ENCODE measurements at places on chromosomes 1 and 21.

DNA sequence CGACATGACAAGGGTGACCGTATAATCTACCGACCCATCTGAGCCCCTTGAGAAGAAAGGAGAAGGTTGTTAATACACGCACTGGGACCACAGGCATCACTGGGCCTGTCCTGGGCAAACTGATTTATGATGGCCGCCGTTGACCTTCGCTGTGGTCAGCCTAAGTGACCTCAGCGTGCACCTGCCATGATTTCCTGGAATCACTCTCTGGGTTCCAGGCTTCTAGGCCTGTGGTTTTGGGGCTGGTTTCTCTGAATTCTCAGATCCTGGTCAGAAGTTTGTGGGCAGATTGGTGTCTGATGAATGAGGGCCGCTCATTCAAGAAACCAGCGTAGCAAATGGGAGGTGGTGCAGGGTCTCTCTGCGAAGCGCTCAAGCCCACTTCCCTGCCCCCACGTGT lies 64.0 kb downstream of the SIK1 start:
- DNase-seq = no peak

DNA sequence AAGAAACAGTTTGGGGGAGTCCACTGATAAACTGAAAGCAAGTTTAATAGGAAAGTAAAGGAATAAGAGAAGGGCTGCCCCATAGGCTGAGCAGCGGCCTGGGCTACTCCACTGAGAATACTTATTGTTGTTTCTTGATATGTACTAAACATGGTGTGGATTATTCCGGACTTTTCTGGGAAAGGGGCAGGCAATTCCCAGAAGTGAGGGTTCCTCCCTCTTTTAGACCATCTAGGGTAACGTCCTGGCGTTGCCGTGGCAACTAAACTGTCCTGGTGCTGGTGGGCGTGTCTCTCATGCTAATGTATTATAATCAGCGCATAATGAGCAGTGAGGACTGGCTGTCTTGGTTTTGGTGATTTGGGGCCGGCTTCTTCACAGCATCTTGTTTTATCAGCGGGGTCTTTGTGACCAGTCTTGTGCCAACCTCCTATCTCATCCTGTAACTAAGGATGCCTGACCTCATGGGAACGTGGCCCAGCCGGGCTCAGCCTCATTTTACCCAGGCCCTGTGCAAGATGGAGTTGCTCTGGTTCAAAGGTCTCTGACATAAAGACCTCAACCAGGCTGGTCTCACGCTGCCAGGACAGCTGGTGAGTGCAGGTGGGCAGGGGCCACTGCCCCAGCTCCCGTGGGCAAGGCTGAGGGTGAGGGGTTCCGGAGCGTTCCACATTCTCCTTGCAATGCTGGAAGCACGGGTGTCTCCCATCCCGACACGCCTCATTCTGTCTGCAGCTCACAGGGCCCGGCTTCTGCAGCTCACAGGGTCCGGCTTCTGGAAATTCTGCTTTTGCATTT lies 19.6 kb upstream of the C1orf159 start:
- DNase-seq = no peak

- DNase-seq = peak; percentile 11
Observed at GRCh38 chr1:42777852-42778251, 6.9 kb upstream of the TMEM269 start.

DNA sequence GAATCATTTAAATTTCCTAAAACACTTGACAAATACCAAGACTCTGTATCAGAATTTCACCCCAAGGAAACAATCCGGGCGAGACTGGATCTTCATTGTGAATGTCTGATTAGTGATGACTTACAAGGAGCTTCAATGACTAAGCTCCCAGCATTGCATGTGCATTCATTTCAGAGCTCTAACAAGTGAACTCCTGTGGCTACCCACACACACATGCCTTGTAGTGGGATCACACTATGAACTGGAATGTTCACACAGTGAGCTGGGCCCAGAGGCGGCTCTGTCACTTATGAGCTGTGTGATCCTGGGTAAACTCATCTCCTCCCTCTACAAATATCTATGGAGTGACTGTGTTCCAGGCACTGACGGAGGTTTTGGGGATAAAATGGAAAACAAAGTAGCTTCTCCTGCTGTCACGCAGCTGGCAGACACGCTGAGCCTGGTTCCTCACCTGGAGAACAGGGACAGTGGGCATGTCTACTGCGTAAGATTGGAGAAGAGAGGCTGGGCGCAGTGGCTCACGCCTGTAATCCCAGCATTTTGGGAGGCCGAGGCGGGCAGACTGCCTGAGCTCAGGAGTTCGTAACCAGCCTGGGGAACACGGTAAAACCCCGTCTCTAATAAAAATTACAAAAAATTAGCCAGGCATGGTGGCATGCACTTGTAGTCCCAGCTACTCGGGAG lies 56.9 kb downstream of the CLSTN1 start:
- no peak for DNase-seq

- no peak for DNase-seq
Observed at GRCh38 chr1:36328713-36329112, 5.3 kb upstream of the EVA1B start.

DNA sequence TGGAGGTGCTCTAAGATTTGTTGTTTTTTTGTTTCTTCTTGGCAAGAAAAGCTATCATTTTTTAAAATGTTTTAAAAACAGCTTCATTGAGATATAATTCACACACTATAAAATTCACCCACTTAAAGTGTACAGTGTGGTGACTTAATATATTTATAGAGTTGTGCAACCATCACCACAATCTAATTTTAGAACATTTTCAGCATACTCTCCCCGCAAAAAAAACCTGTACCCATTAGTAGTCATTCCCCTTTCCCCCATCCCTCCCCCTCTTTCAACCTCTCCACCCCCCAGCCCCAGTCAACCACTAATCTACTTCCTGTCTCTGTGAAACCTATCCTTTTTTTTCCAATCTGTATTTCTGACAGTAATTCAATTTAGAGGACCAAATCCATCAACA lies 30.6 kb downstream of the ZC3H11B start:
- no peak for DNase-seq

- no peak for DNase-seq
Observed at GRCh38 chr1:107821340-107821739, 143.6 kb downstream of the VAV3 start.

DNA sequence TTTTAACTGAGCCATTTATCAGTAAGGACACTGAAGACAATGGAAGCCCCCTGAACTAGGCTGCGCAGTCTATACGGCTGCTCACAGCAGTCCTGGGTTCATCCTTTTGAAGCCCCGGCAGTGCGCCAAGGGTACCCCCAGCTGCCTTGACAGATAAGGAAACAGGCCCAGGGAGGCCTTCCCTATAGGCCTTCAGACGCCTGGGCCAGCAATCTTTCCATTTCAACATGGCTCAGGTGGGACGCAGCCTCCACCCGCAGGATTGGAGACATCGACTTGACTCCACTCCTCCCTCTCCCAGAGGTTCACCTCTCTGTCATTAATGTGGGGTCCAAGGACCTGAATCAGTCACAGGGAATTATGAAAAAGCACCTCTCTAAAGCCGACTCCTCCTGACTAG lies 2.8 kb upstream of the LYPD8 start:
- DNase-seq = no peak

DNA sequence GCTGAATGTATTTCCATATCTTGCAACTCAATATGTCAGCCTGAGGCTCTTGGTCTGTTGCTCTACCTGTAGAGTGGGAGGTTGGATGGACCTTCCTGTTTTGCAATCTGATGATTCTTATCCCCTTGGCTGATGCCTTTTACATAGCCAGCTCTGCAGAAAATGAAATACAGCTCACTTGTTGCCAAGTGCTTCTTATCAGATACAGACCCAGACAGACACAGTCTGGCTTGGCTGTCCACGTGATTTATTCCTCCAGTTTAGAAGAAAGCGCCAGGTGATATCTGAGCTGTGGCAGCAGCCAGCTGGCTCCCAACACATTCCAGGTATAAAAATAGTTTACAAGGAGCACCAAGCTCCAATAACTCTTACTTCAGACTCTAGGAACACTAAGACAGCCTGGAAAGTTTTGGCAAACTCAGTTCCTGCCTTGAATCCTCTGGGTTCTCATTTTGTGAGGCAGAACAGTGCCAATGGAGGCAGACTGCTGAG lies 479.2 kb upstream of the USP24 start:
- DNase-seq = no peak

DNA sequence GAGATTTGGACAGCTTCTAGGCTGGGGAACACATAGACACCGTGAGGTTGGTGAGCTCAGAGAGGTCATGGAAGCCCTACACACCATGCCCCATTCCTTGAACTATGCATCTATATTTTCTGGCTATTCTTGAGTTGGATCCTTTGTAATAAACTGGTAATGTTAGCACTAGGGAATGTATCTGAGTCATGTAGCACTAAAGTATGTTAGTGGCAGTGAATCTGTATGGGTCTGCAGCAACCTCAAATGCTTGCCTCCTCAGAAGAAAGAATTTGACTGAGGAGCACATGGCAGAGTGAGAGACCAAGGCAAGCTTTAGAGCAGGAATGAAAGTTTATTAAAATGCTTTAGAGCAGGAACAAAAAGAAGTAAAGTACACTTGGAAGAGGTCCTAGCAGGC lies 43.7 kb upstream of the LRRC7 start:
- no peak for DNase-seq

DNA sequence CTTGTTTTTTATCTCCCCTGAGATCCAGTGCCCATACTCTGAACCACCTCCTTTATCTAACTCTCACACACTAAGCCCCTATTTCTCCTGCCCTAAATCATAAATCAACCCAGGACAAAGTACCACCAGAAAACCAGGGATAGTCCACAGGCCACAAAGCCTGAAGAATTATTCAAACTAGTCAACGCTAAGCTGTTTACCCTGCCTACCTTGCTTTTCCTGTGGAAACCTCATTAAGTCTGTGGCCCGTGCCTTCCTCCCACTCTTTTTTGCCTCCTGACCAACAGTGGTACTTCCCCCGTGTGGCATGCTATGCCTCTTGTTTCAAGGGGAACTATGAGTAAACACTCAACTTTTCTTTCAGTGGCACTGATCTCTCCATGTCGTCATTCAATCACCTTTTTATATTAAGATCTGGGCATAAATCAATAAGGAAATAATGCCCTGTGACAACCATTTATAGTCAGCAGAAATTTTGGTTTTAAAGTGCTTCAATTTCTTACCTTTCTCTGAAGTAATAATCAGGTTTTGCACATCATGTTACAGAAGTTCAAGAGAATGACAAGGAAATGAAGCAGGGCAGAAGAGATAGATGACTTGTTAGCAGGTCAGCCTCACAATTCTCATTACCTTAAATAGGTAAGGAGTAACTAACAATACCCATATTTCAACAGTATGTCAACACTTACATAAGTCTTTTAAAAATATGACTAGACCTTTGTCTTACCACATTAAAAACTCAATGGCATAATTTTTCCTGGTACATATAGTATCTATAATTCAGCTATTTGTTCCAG lies 32.1 kb downstream of the EYA3 start:
- peak; percentile 72 for DNase-seq
